ENCODE measurements at places on chromosomes 7 and 10. TPM values are rescaled to one million over a fixed set of nuclear protein-coding genes. Genes with fewer than 3 reads are reported as not detected.

ADCK2 gene
- total RNA-seq = 22.8 TPM

CYP3A7 gene
- not detected for total RNA-seq

OPTN gene
- 39.3 TPM for total RNA-seq

TAS2R5 gene
- 0.32 TPM for total RNA-seq

Measured in epithelial cell of umbilical artery (primary cell).